ENCODE measurements at places on chromosomes 6 and 20.

DNA sequence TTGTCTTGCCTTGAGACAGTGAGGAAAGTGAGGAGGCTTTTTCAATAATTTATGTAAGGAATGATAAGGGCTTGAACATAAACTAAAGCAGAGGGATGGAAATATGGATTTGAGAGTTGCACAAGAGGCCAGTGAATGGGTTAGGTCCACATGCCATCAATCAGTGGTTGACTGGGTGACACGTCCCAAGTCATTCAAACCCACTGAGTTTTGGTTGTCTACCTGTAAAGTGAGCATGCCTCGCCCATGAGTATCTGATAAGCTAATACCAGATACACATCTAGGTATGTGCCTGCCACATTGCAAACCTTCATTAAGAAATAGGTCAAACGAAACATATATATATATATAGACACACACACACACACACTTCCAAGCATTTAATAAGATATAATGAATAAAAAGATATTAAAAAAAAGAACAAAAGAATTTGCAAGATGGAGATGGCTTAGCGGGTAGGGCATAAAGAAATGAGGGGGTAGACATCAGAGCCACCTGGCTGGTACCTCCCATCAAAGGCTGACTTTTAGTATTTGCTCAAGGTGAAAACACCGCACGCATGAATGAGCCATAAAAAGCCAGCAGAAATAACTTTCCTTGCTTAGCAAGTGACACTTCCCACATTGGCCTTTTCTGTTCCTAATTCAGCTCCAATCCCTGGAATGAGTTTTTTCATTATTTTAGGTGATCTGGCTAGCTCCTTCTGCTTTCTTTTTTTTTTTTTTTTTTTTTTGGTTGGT lies 109.1 kb upstream of the GGTLC1 start:
- no peak for DNase-seq

DNA sequence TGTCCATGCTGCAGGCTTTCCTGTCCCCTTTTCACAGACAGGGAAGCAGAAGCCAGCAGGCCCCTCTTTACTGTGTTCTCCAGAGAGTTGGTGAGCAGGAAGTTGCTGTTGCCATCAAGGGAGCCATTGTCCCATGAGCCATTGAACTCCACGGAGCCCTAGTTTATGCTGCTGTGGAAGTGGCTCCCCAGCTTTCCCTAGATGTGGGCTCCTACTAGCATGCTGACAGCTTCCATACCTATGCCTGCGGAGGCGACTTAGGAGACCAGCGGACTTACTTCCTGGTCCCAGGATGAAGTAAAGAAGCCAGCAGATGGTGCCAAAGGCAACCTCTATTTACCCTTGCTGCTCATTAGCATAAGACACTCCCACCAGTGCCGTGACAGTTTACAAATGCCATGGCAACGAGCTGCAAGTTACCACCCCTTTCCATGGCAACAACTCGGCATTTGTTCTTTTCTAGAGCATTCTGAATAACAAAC lies 30.8 kb upstream of the FKBP1A start:
- DNase-seq = no peak

DNA sequence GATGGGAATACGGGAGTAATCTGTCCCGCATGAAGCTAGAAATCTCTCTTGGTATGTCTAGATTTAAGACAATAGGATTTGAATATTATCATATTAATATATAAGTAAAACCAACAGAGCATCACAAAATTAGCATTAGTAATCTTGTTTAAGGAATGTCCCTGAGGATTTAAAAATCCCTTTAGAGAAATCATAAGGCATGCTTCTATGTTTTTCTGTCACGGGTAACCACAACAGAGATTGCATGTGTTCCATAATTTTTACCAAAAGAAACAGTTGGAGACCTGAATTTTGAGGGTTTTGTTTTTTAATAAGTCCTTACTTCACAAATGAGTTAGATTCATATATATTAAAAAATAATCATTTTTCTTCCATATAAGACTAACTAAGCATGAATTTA lies 146.8 kb downstream of the GJA1 start:
- DNase-seq = no peak

- no peak for DNase-seq
These were observed 114.8 kb upstream of the CD93 start for GRCh38 chr20:23200914-23201313.

DNA sequence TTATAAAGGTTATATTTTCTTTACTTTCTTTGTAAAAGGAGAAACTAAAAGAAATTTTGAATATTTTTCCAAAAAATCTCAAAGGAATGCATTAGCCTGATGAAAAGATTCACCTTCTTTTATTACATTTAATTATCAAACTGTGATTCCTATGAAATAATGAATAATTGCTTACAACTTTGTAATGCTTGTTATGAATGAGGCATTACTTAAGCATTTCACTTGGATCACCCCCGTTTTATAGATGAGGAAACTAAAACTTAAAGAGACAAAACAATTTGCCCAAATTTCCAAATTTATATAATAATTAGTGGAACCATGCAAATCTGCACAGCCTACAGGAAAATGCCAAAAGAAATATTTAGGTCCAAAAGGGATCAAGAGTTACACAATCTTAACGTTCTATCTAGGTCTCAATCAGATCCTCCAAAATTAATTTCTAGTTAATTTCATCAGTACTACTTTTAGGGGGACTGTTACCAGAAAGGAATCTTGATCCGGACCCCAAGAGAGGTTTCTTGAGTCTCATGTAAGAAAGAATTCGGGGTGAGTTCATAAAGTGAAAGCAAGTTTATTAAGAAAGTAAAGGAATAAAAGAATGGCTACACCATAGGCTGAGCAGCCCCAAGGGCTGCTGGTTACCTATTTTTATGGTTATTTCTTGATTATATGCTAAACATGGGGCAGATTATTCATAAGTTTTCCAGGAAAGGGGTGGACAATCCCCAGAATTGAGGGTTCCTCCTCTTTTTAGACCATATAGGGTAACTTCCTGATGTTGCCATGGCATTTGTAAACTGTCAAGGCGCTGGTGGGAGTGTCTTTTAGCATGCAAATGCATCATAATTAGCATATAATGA lies 288.0 kb downstream of the ADGB start:
- no peak for DNase-seq

- no peak for DNase-seq
These were observed 114.2 kb downstream of the LAMP5 start for GRCh38 chr20:9628589-9628988.

- no peak for DNase-seq
These were observed 36.7 kb downstream of the KIF6 start for GRCh38 chr6:39688494-39688893.

DNA sequence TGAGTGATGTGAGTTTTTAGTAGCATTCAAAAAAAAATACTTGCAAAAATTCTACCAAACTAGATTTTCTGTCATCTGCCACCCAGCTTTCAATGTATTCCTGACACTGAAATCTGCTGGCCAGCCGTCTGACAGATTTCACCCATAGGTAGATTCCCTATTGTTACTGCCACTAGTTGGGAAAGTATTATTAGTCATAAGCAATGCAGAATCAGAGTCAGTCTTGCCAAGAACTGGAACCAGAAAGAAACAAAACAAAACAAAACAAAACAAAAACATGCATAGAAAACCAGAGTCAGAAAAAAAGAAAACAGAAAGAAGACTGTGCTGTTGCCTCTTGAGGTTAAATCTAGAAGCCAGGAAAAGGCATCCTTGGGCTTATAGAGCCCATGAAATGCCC lies 293.1 kb upstream of the KCNQ5 start:
- no peak for DNase-seq

Data from caudate nucleus (tissue), 63 donors.